ENCODE measurements at places on chromosomes 16 and 17.

DNA sequence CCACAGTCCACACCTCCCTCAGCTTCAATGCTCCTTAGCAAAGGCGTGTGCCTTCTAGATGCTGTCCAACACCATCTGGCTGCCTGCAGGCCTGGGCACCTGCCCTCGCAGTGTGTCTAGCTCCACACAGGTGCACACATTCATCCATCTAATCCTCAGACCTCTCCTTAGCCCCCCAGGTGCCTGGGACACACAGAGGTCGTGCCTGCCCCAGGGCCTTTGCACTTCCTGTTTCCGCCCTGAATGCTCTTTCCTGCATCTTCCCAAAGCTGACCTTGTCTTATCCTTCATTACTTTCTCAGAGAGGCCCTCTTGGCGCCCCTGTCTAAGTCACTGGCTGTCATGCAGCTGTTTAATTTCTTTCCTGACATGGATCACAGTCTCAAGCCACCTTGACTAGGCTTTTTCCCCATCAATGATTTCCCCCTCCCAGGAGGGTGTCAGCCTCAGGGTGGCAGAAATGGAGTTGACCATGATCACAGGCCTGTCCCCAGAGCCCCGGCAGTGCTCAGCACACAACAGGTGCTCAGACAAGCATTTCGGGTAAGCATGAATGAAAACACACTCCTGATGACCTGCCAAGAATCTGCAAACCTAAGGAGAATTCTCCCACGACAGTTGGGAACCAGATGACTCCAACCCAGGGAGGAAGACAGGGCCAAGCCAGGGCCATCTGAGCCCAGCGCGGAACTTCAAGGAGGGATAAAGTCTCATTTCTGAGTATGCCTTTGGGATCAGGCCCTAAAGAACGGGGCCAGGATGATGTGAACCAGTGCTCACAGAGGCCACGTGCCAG lies 76.3 kb downstream of the LITAF start:
- DNase-seq = no peak

- no peak for DNase-seq
These were observed 6.7 kb downstream of the GPR142 start for GRCh38 chr17:74373838-74374606.

- DNase-seq = no peak
These were observed 56.1 kb downstream of the B9D1 start for GRCh38 chr17:19306160-19307111.

DNA sequence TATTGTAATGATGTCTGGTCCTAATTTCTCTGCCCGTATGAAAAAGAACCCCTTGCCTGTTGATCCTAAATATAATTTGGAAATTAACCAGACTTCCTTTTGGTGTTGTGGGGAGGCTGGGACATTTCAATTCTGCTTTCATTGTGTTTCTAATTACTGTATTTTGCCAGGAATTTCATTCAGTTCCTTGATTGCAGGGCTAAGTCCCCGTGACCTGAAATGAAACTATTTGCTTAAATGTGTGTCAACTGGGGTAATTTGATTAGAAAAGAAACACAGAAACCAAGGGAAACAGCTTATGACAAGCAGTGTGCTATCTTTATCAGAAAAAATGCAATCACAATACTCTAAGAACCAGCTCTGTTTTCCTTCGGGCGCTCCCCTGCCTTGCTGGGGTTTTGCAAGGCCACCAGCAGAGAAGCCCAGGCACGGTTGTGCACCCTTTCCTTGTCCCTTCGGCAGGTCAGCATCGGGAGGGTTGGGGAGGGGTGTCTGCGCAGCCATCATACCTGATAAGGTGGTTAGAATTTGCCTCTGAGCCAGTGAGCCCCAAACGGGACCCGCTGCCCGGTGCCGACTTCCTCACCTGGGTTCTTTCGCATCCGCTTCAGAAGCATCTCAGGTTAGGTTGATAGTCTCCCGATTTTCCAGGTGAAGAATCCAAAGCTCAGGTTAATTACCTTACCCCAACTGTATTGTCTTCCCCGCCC lies 19.4 kb downstream of the KLHL36 start:
- DNase-seq = peak; percentile 21

DNA sequence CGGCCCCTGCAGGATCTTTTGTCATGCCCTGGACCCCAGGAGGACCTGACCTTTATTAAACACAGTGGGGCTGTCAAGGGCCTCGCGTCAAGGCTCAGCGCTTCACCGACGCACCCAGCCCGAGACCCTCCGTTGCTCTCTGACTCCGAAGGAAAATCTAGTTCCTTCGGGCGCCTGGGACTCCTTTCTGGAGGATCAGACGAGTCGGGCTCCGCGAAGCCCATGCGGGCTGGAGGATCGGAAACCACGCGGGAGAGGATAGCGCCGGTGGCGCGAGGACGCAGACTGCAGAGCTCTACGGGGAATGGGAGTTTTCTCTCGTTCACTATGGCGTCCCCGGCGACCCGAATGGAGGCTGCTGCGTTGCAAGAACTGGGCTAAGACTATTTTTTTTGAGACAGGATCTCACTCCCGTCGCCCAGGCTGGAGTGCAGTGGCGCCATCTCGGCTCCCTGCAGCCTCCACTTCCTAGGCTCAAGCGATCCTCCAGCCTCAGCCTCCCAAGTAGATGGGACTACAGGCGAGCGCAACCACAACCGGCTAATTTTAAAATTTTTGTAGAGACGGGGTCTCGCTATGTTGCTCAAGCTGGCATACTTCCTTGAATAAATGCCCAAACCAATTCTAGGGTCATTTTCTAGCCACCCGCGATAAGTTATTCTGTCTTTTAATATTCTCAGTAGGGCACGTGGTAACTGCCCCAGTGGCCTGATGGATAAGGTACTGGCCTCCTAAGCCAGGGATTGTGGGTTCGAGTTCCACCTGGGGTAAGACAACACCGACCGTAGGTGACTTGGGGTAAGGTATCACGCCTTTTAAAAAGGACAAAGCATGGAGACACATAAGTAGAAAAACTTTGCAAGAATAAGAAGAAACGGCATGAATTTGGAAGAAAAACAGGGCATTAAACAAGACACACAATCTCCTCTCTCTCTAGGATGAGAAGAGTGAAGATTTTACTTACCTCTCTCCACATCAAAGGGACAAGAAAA lies 5.5 kb downstream of the OR1F1 start:
- no peak for DNase-seq

- DNase-seq = no peak
These were observed 535.2 kb downstream of the RBFOX1 start for GRCh38 chr16:7867831-7868230.

DNA sequence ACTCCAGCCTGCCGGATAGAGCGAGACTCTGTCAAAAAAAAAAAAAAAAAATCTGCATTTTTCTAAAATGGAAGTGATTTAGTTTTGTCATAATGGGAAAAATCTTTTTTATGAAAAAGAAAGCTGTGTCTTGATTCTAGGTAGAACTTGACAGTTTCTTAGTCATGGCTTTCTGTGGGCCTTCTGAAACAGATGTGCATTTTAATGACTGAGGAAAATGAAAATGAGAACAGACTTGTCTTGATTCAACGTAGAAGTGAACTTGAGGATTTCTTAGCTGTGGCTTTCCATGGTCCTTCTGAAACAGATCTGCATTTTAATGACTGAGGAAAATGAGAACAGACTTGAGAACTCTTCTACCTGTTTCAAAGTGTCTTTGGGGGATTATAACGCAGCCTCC lies 171.7 kb downstream of the VPS53 start:
- no peak for DNase-seq

- DNase-seq = no peak
These were observed 49.6 kb downstream of the PLD6 start for GRCh38 chr17:17156511-17156910.

GRCh38 chr17:71699907-71700306 lies 420.9 kb upstream of the SOX9 start:
- no peak for DNase-seq

GRCh38 chr17:21164216-21164615 lies 37.5 kb downstream of the DHRS7B start:
- DNase-seq = no peak

GRCh38 chr17:10737168-10737622 lies 7.4 kb upstream of the TMEM220 start:
- peak; percentile 74 for DNase-seq

DNA sequence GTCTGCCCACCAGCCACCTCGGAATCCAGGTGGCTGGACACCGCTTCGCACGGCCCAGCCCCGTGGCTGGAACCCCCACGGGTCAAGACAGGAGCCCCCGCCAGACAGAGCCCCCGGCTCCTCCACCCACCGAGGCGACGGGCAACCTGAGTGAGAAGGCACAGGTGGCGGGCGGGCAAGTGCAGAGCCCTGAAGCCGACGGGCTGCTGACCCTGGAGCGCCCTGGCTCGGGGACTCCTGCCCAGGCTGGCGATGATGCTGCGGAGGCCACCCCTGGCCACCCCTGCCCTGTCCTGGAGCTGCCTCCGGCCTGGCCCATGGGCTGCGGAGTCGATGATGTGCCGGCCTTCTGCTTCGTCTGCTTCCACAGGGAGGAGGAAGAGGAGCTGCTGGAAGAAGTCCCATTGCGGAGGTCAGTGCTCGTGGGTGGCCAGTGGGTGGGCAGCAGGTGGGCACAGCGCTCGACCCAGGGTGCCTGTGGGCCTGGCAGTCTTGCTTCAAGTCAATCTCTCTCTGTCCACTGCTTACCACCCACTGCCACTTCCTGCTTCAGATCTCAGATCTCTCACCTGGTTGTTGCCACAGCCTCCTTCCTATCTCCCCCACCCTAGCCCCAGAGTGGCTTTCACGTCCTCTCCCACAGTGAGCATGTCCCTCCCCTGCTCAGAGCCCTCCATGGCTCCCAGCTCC lies 33.1 kb upstream of the SBK1 start:
- DNase-seq = no peak

DNA sequence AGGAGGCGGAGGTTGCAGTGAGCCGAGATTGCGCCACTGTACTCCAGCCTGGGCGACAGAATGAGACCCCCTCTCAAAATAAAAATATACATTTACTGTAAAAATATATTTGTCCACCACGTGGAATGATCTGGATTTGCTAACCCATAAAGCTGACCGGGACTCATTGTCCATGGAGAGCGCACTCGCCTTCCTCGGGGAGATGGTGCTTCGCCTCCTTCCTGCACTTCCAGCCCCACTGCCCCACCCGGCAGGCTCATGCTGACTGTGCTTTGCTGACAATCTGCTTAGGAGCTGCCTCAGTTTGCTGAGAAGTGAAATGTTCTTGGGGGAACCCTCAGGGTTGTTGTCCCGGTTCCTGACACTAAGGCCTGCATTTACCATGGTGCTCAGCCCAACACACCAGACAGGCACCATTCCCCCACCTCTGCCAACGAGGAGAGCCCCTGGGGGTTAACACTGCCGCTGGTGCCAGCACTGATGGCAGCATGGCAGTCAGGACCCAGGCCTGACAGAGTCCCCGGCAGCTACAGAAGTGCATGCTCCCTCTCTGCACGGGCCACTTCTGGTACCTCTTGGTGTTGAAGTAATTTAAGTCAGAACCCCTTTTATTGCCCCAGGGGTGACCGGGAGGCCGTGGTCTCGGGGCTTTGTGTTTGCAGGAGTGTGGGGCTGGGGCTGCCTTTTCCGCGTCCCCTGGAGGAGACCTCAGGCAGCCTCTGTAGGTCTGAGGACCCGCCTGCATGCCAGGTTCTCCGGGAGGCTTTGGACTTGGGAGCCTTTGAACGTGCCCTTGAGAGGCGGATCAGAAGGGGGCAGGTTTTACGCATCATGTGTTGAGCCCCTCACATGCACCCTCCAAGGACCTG lies 2.5 kb downstream of the NUBP2 start:
- no peak for DNase-seq

GRCh38 chr17:35073991-35074627 lies 10.6 kb upstream of the RFFL start:
- no peak for DNase-seq

DNA sequence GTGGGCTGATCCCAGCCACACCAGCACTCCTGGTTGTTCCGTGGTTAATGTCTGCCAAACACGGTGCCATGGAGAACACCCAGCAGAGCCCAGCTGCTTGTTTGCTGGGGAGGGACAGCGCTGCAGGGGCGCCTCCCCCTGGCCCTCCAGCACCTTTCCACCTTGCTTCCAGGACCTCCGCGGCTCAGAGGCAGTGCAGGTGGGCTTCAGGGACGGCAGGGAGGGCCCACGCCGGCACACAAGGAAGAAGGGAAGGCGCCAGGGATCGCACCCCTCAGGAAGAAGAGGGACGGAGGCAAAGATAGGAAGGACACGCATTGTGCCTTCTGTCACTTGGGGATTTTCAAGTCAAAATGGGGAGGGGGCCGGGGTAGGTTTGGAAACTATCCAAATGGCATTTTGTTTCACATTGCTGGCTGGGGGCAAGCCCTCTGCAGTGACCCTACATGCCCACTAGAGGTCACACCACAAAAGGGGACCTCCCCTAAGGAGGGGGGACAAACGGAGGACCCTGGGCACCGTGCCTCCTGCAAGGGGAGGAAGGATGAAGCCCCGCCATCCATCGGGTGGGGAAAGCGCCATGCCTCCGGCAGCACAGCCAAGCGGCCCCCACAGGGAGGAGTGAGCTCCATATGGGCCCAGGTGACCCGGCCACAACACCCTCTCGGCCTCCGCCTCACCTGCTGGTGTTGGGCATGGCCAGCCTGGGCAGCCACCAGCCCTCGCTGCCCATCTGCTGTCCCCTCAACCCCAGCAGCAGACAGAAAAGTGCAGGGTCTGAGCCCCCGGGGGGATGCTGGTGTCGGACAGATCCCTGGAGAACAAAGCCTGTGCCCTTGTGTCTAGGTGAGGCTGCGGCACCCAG lies 7.5 kb upstream of the C16orf95 start:
- peak; percentile 63 for DNase-seq

GRCh38 chr17:62644487-62645173 lies 17.2 kb downstream of the MRC2 start:
- peak; percentile 63 for DNase-seq

- DNase-seq = no peak
These were observed 106.3 kb upstream of the SIAH1 start for GRCh38 chr16:48491517-48491916.

DNA sequence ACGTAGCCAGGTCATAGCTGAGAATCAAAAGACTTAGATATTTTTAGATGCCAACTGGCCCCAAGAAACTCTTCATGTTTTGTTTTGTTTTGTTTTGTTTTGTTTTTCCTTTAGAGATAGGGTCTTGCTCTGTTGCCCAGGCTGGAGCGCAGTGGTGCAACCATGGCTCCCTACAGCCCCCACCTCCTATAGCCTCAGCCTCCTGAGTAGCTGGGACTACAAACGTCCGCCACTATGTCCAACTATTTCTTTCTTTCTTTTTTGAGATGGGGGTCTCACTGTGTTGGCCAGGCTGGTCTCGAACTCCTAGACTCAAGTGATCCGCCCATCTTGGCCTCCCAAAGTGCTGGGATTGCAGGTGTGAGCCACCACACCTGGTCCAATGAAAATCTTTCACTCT lies 107.1 kb downstream of the ADCY9 start:
- DNase-seq = no peak

- no peak for DNase-seq
These were observed 41.6 kb downstream of the DCAKD start for GRCh38 chr17:45009676-45010467.

- DNase-seq = no peak
These were observed 4.6 kb downstream of the ZNF319 start for GRCh38 chr16:57995721-57996405.
